ENCODE measurements at places on chromosomes 12 and 14.

DNA sequence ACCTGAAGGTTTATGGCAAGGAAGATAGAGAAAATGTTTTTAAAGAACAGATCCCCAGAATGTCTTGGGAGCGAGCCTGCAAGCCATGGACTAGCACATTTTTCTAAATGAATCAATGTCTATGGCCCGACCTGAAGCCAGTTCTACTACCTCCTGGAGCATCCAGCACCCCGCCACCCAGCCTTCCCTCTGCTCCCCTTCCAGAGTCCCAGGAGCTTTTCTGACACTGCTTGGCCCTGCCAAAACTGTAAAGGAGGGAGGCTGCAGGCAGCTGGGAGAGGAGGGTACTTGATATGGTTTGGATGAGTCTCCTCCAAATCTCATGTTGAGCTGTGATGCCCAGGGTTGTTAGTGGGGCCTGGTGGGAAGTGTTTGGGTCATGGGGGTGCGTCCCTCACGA, 95.5 kb upstream of the FZD10 start:
- DNase-seq, result no peak

GRCh38 chr14:58297412-58297761, 968 bp upstream of the ARID4A start:
- no peak for DNase-seq

DNA sequence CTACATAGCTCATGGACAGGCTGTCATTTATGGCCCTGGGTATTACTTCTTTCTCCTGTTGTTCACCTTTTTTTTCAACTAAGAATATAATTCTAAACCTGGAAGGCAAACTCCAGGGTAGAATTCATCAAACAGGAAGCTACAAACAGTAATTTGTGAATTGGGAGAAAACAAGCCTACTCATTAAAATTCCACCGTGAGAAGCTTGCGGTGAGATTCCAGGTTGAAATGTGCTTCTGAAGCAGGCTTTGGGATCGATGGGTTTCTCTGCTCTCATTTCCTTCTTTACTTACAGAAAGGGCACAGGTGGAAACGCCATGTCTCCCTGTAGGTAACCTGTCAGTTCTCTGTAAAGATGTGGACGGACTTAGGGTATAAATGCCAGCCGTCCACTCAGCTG, 257.5 kb downstream of the TMEM132C start:
- DNase-seq, result no peak

- peak; percentile 26 for DNase-seq
Observed at GRCh38 chr14:93430315-93431035, at the start of gene UNC79. Gene UNC79 (plus strand): TSS chr14:93430939. CDS start chr14:93431030, 91 bp downstream.

GRCh38 chr12:99901181-99901580, 83.6 kb downstream of the ANKS1B start:
- DNase-seq, result no peak

DNA sequence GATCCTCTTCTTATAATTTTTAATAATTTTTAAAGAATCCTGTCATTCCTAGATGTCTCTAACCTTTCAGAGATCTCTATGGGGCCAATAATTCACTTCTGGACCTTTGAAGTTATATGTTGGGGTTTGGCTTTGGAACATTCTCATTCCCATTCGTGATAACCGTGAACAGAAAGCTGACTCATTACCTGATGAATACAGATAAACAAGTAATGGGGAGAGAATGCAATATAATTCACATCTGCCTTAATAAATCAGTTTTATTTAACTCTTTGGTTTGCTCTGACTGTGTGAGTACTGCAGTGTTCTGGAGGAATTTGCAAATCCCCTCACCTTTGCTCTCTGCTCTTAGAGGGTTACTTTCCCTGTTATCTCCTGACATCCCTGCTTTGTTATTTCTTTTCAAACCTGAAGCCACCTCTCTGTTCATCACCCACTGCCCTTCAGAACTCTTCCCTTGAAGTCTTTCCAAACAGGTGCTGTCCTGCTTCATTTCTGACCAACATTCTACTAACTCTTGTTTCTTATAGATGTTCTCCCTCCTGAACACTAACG, 79.6 kb upstream of the SLC38A2 start:
- no peak for DNase-seq

Measured in inflammatory macrophage treated with lipopolysaccharide for 1 hour (primary cell).